CD14-positive monocyte (primary cell): ENCODE measurements at places on chromosomes 16 and 17.
A peak's percentile ranks its signal among the peaks of the same experiment; 100 is the strongest.

GRCh38 chr17:32757963-32758362 is 119.0 kb downstream of the MYO1D start:
- DNase-seq: no peak

GRCh38 chr16:81505011-81505661 is 60.5 kb downstream of the CMIP start:
- DNase-seq: peak; percentile 79

- DNase-seq: no peak
Measured at GRCh38 chr17:63531022-63531965, 8.1 kb downstream of the KCNH6 start.

GRCh38 chr17:80594431-80595269 is 50.0 kb downstream of the RPTOR start:
- no peak for DNase-seq

DNA sequence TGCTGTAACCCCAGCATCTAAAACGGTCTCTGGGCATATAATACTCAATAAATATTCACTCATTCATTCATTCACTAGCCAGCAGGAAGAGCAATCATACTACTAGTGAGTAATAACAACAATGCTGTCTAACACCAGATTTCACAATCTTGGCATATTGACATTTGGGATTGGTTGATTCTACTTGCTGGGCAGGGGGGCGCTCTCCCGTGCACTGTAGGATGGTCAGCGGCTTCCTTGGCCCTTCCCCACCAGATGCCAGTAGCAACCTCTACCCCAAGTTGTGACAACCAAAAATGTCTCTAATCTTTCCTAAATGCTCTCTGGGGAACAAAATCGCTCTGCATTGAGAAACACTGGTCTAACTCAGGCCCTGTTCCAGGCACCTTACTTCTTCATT is 20.7 kb downstream of the WFDC1 start:
- DNase-seq: no peak

GRCh38 chr17:35748341-35748841 is 4.6 kb downstream of the GAS2L2 start:
- DNase-seq: no peak

DNA sequence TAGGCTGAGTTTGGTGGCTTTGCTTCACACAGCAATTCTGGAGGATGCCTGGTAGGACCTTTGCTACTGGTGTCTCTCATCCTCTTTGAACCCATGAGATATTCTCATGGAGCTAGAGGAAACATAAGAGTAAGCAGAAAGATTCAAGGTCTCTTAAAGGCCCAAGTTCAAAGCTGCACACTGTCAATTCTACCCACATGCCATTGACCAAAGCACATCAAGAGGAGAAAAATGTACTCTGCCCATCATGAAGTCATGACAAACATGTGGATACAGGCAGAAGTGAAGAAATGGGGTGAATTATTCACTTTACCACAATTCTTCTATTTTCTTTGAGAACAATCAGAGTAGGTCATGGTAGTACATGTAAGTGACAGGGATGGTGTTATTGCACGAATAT is 13.1 kb downstream of the SKA2 start:
- DNase-seq: no peak
